GM12878 (cell line): ENCODE measurements at places on chromosomes 2 and 18.

GRCh38 chr2:65228263-65228750 is 676 bp downstream of the ACTR2 start:
- DNase-seq, result peak; percentile 46

DNA sequence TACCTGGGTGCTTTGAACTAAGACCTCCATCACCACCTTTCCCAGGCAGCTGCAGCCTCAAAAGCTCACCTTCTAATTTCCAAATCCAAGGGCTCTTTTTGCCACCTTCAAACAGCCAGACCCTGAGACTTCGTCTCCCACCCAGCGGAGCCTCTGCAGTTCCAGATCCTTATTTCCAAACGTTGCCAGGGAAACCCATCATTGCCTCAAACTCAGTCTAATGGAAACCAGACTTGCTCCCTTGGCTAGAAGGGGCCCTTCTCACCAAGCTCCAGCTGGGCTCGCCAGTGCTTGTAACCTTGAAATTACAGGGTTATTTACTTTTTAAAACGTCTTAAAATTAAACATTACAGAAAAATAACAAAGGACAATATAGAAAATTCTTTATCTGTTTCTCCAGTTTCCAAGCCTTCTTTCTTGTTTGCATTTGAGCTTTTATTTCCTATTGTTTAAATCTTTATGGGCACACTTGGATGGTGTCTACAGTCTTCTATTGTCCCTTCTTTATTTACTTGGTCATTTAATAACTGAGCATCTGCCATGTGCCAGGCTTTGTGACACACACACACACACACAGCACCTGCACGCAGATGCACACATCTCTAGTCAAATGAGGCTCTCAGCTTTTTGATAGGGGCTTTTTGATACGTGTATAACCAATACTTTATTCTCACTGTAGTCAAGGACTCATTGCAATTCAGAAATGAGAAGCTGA is 36.1 kb downstream of the TRPM8 start:
- no peak for DNase-seq

DNA sequence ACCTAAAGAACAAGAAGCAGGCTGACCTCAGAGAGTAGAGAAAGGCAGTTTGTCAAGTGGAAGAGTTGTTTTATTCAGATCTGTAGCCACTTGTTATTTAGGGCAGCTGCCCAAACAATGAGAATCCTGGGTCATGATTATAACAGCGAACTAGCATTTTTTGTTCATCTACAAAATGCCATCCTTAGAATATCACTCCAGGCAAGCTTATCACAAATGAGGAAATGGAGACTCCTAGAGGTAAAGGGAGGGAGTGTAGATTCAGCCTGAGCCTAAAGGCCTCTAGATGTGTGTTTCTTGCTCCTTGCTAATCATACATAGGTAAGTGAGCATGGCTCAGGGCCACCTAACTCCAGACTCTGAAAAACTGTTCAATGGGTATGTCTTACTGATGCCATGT is 126.1 kb downstream of the HNMT start:
- no peak for DNase-seq

DNA sequence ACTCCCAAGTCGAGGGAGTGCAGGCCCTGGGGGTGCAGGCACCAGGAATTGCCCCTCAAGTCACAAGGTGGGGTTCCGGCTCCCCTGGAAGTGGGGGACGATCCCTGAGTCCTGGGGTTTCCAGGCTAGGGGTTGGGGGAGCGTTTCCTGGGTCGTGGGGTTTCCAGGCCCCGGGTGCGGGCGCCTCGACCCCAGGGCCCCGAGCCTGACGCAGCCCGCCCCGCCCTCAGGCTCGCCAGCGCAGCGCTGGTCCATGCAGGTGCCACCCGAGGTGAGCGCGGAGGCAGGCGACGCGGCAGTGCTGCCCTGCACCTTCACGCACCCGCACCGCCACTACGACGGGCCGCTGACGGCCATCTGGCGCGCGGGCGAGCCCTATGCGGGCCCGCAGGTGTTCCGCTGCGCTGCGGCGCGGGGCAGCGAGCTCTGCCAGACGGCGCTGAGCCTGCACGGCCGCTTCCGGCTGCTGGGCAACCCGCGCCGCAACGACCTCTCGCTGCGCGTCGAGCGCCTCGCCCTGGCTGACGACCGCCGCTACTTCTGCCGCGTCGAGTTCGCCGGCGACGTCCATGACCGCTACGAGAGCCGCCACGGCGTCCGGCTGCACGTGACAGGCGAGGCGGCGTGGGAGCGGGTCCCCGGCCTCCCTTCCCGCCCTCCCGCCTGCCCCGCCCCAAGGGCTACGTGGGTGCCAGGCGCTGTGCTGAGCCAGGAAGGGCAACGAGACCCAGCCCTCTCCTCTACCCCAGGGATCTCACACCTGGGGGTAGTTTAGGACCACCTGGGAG is 12.0 kb downstream of the SIGLEC15 start:
- DNase-seq, result no peak

GRCh38 chr2:185374878-185375277 is 363.7 kb upstream of the FSIP2 start:
- no peak for DNase-seq
